ENCODE measurements at places on chromosomes 12 and 14.

DNA sequence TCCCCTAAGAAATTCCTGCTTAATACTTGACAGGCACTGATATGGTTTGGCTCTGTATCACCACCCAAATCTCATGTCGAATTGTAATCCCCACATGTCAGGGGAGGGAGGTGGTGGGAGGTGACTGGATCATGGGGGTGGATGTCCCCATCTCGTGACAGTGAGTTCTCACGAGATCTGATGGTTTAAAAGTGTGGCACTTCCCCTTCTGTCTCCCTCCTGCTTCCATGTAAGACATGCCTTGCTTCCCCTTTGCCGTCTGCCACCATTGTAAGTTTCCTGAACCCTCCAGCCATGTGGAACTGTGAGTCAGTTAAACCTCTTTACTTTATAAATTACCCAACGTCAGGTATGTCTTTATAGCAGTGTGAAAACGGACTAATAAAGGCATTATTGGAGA lies 198.0 kb downstream of the FOXN3 start:
- no peak for DNase-seq

- no peak for DNase-seq
Observed at GRCh38 chr12:9099552-9100190, 16.0 kb downstream of the A2M start.

DNA sequence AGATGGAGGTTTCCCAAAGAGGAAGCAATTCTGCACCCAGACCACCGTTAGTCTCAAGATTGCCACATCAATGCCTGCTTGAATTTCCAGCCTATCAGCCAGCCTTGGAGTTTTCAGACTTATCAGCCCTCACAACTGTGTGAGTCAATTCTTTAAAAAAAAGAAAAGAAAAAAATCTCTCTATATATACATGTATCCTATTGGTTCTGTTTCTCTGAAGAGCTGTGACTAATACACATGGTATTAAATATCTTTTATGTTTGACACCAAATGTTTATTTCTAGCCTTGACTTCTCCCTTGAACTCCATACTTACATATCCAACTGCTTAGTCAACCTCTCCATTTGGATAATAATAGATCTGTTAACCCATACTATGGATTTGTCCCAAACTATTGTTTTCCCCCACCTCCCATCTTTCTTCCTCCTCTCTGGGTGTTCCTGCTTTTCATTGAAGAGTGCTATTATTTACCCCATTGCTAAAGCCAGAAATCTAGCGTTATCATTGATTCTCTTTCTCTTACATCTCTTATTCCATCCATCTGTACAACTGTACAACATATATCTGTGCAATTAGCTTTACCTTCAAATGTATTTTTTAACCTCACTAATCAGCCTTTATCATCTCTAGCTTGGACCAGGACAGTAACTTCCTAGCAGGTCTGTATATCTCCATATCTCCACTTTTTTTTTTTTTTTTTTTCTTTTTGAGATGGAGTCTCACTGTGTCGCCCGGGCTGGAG lies 22.7 kb upstream of the EID3 start:
- no peak for DNase-seq

DNA sequence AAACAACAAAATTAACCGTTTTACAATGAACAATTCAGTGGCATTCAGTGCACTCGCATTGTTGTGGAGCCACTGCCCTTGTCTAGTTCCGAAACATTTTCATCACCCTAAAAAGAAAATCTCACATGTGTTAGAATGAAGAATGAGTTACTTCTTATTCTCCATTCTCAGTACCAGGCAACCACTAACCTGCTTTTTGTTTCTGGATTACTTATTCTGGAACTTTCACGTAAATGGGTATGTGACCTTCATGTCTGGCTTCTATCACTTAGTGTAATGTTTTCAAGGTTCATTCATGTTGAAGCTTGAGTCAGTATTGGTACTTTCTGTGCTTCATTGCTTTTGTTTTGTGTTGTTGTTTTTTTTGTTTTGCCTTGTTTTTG lies 15.6 kb downstream of the RCOR1 start:
- no peak for DNase-seq

- no peak for DNase-seq
Observed at GRCh38 chr12:25018146-25018545, 69.2 kb upstream of the BCAT1 start.

DNA sequence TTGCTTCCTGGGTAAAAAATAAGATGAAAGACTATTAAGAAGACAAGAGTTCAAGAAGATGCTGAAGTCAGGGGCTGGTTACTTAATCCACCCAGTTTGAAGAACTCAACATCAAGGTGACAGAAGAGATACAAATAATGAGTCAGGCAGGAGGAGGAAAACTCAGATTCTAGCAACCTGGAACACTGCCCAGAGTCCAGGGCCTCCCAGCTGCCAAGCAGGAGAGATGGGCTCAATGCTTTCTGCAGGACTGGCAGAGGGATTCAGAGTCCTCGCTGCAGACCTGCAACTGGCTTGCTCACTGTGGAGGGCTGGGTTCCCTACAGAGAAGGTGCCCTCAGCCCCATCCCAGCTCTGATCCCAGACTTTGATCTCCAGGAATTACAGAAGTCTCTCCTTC lies 28.6 kb upstream of the CEBPE start:
- DNase-seq, result no peak

DNA sequence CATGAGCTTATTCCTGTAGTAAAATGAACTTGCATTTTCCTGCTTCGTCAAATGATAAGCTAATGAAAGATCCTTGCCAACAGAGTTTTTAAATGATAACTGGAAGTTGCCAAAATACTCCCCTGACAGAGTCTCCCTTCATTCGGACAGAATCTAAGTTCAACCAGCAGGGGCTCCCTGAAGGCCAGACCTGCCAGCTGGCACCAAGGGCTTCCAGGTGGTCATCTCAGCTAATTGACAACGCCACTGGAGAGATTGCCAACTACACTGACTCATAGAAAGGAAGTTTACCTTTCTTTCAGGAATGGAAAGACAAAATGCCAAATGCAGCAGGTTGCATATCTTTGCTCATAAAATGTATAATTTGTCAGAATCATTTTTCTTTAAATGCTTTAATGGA lies 462.8 kb downstream of the GXYLT1 start:
- no peak for DNase-seq

DNA sequence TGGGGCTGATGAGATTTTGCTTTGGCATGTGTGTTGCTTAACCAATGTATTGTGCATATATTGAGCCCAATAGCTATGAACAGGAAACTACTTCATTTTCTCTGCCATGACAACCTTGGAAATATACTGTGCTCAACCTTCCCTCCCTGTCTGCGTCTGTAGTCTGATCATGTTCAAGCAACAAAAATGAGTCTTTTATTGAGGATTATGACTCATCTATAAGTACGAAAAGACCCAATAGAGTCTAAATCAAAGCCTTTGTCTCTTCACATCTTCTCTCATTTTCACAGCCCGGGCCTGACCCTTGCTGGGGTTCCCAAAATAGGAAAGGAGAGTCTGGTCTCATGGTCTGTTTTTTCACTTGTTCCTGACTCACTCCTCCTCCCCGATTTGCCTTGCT lies 158.2 kb downstream of the CAND1 start:
- DNase-seq, result no peak

- no peak for DNase-seq
Observed at GRCh38 chr12:93154753-93155480, 222.8 kb upstream of the NUDT4 start.

GRCh38 chr14:52081964-52082363 lies 13.1 kb upstream of the NID2 start:
- DNase-seq, result no peak

DNA sequence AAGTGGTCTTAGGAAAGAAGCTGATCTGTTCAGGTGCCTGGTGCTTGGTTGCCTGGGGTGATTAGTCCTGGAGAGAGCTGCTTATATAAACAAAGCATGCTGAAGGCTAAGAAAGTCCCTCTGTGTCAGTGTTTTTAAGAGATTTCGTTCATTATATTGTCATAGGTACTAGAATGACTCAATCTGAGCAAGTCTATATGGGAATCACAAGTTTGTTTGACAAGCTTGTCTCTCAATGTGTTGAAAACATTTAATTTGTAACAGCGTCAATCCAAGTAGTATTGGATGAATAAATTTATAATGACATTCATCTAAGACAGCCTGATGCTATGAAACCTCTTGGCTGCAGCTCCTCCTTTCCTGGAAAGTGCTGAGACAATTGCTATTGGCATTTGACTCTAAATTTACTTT lies 256.3 kb downstream of the TMTC2 start:
- no peak for DNase-seq

- no peak for DNase-seq
Observed at GRCh38 chr12:127621366-127621765, 645.6 kb upstream of the TMEM132C start.

- no peak for DNase-seq
Observed at GRCh38 chr12:115449526-115449925, 765.6 kb upstream of the TBX3 start.

- DNase-seq, result no peak
Observed at GRCh38 chr12:114400361-114400811, 5.6 kb downstream of the TBX5 start.

DNA sequence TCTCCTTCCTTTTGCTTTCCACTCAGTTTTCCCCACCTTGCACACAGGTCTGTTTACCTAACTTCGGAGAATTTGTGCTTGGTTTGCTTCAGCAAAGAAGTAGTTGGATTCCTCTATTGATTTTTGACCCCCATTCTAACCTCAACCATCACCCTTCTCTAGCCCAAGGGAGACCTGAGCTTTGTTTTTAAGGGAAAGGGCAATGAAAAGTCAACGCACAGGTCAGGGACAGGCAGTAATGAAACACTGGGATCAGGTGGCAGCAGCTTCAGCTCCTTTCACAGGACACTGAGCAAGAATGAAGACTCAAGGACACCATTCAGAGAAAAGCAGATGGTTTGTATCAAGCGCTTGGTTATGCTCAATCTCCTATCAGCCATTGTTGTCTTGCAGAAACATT lies 46.9 kb upstream of the KRR1 start:
- DNase-seq, result no peak

GRCh38 chr12:47718531-47718930 lies 6.8 kb downstream of the ENDOU start:
- DNase-seq, result no peak

DNA sequence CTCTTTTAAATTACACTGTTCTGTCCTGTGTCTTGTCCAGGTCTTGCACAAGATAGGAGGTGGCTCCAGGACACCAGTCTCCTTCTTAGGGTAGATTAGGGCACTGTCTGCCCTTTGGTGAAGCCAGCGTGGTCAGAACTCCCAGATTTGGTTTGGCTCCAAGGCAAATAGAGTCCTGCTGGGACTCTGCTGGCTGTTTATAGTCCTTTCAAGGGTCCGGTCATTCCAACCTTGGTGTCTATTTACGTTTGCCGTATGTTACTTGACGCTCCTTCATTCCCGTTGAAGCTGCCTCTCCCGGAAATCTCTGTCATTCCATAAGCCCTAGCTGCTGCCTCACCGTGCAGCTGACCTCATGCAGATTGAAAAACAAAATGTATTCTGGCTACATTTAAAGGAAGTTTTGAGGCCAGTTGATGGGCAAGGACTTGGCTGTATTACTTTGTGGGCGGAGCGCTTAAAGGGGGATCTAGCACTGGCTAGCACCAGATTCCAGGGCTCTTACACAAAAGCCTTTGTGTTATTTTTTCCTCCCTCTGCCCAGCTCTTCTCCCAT lies 180.6 kb downstream of the AKAP6 start:
- DNase-seq, result no peak

DNA sequence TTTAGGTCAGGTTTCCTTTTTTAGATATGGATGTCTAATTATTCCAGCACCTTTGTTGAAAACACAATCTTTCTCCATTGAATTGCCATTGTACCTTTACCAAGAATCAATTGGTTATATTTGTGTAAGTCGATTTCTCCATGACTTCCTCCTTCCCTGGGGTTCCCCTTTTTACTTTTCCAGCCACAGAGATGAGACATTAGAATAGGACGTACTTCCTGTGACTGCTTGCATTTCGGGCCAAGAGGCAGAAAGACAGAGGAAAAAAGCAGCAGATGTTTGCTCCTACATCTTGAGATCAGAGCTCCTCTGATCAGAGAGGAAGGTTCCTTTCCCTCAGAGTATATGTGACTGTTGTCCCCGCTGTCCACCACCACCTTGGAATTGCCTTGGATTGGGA lies 453.7 kb upstream of the RGS6 start:
- DNase-seq, result no peak

DNA sequence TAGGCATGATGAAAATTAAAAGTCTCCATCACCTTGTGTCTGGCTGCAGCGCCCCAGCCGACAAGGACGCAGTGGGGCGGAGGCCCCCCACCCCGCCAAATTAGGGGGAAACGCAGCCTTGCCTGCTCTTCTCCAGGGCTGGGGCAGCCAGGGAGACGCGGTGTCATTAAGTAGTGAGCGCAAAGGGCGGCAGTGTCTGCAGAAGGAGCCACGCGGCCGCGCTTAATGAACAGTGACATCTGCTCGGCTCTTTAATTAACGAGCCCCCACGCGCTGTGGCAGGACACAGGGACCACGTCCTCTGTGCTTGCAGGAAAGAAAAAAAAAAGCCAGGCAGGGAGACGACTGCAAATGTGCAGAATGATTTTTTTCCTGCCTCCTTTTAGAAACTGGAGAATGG lies 93.4 kb upstream of the NCOR2 start:
- DNase-seq, result no peak

- DNase-seq, result no peak
Observed at GRCh38 chr12:79662046-79662811, 28.5 kb downstream of the PAWR start.

GRCh38 chr12:30613119-30613830 lies 82.4 kb downstream of the IPO8 start:
- DNase-seq, result no peak

DNA sequence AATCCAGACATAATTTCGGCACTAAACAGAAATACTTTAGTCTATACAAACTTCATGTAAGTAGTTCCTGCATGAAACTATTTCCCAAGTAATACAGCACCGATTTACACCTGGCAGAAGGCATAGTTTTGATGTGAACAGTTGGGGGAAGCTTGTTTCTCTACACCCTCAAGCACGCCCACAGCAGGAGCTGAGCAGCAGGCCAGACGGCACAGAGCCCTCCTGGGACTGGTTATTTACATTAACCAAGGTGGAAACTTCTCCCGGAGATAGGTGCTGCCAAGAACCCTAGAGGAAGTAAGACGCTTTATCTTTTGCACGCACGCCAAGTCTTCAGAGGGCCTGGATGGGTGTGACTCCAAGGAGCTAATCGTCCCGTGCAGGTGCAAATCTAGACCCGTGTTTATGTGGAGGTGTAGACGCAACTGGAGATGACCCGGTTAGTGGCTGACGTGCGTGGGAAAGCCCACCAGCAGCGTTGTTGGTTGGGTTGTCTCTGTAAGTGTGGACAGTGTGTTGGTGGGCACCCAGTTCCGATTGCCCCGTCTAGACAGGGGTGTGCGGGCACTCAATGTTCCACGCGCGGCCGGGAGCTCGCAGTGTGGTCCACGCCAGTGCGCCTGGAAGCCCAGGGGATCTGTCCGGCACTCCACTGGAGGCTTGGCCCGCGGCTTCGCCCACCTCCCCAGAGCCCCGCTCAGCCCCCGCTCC lies 767 bp upstream of the TCP11L2 start:
- DNase-seq, result peak; percentile 21

DNA sequence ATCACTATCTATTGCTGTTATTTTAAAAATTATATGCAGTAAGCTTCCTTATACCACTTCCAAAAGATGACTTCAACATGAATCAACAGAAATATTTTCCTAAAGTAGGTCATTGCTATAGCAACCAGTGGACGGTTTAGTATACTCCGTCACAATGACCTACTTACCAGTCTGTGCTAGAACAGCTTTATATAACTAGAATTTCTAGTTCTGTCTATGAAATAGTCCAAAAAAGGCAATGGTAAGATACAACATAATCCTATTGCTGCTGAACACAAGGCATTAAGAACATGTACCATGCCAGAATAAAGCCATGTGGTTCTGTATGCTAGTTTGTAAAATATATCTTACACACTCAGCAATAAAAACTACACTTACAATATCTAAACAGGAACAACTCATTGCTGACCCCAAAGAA lies 40.7 kb upstream of the MTERF2 start:
- DNase-seq, result no peak
